ENCODE measurements at places on chromosomes 16 and 17.

GRCh38 chr16:57409870-57410587 lies 5.5 kb downstream of the CCL17 start:
- DNase-seq = peak; percentile 41

GRCh38 chr16:26457095-26457494 lies 609.6 kb upstream of the C16orf82 start:
- DNase-seq = no peak

DNA sequence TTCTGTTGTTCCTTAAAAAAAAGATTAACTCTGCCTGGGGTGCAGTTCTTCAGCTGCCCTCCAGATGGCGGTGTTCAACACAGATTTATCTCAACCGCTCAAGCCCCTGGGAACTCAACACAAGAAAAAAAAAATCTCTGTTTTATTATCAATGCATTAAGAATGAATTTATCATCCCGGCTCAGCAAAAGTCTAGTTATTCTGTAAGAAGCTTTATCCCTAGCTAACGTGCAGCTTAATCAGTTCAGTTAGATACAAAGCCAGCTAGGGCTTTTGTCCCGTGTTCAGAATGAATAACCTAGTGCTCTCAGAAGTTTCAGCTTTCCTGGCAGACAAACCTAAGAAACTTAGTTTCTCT lies 475.9 kb upstream of the CCL2 start:
- DNase-seq = peak; percentile 64

DNA sequence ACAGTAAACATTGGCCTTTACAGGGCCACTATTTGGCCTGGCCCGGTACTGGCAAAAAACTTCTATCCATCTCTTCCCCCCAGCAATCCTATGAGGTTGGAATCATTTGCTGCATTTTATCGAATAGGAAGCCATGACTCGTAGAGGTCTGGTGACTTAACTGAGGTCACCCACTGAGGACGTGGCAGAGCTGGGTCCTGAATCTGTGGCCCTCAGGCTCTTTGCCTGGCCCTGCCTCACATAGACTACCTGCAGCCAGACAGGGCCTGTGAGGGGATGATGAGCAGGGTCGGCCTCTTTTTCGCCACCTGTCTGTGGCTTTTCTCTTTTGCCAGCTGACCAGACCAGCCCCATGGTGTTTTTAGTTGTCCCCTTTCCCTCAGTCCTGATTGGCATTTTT lies 1.9 kb downstream of the PPP4C start:
- DNase-seq = peak; percentile 63

- DNase-seq = no peak
These were observed 144.3 kb upstream of the MYOCD start for GRCh38 chr17:12521416-12521815.

- no peak for DNase-seq
These were observed 8.1 kb upstream of the MRPL58 start for GRCh38 chr17:75004371-75004770.

DNA sequence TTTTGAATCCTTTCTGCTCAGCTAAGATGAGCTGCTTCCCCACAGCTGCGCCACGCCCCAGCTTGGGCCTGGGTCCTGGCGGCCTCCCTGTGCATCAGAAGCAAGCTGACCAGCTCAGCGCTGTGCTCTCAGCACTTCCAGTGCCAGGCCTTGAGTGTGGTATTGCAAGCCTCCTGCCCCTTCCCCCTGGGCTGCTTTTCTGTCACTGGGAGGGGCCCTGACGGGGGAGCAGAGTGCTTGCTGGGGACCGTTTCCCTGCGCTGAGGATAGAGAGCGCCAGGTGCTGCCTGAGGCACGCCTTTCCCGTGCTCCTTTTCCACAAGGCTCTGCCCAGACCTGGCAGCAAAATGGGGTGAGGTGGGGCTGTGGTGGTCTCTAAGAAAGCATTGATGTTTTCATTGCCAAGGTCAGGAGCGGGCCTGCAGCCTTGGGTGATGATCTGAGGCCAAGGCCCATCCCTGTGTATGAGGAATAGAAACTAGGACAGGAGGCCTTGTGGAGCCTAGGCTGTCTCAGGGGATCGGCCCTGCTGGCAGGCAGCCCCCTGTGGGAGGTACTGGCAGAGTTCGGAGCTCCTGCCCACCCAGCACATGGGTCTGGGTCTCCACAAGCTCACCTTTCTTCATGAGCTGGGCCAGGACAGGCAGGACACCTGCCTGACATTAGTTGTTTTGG lies 29.7 kb downstream of the POLR3E start:
- no peak for DNase-seq

All from suppressor macrophage treated with lipopolysaccharide for 1 hour (primary cell).